ENCODE measurements at places on chromosomes 7 and 10.

DNA sequence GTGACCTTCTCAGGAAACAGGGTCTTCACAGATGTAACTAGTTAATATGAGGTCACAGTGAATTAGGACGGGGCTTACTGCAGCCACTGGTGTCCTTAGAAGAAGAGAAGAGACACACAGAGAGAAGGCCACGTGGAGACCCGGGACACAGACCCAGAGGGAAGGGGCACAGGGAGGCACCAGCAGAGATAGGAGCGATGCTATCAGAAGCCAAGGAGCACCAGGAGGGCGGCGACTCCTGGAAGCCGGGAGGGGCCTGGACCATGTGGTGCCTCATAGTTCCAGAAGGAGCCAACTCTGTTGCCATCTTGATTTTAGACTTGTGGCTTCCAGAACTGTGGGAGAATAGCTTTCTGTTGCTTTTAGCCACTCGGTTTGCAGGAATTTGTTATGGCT is 505.9 kb downstream of the TCERG1L start:
- no peak for DNase-seq

GRCh38 chr7:98235901-98236300 is 16.1 kb downstream of the TECPR1 start:
- DNase-seq = no peak

- no peak for DNase-seq
Measured at GRCh38 chr7:147071536-147071935, 954.9 kb downstream of the CNTNAP2 start.

GRCh38 chr10:99435986-99436638 is 5.7 kb upstream of the GOT1 start:
- no peak for DNase-seq

- no peak for DNase-seq
Measured at GRCh38 chr7:127792528-127793342, 140.7 kb downstream of the SND1 start.

DNA sequence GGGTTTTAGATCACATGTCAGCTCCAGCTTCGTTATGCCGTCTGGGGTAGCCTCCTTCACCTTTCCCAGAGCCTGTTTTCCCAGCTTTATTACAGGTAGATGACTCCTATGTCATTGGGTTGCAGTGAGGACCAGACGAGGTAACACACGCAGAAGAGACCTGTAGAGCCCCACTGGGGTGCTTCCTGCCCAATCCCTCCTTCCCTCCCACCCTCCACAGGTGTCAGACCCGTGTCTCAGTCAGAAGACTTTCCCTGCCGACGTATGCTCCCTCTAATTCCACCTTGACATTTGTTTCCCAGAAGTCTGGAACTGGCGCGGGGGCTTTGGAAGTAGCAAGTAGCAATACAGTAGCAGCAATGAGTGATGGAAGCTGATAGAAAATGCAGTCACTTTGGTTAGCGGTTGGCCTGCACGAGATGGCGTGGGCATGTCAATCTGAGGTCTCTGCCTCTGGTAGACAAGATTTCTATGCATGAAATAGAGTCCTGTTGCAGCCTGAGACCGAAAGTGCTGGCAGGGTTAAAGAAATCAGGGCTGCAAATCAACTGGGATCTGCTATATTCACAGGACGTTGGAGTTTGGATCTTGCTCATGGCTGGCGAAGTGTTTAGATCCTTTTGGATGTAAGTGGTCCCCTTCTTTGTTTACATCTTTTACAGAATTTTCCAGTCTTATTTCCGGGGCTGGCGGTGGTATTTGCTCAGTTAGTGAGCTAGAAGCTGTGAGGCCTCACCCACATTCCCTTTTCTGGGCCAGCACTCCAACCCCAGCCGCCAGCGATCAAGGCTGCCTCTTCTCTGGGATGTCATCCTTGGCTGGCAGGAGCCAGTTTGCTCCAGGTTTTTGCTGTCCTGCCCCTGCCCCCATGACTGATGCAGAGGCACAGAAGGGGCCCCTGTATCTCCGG is 78.3 kb upstream of the KMT2C start:
- DNase-seq = no peak

DNA sequence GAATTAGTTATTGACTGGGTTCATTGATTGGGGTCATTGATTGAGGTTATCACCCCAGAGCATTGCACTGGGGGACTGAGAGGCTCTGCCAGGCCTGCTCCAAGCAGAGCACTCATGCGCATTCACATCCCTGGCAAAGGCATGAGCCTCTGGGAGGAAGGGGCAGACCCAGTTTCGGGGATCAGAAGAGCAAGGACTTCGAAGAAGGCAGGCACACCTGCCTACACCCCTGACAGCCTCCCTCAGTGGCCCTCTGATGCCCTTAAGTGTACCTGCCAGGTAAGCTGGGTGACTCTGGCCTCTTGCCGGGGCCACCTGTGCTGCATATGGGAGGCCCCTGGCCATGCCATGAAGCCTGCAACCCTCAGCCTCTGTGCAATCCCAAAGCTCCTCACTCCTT is 181.1 kb downstream of the PTPN20 start:
- DNase-seq = no peak

GRCh38 chr10:105356626-105357025 is 715.5 kb downstream of the SORCS3 start:
- DNase-seq = no peak

DNA sequence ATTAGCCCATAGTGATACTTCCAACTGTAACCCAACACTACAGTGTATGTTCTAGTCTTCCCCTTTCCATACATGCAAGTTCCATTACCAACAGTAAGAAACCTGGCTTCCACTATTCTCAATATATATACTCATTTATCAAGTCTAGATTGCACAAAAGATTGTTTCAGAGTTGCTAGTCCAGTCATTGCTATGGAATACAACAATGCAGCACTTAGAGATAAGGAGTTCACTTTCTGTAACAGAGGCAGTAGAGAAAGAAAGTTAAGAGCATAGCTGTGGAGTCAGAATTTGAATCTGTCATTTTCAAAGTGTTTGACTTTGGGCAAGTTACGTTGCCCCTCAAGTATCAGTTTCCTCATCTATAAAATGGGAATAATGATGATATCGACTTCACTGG is 90.1 kb downstream of the RTKN2 start:
- DNase-seq = no peak

- DNase-seq = no peak
Measured at GRCh38 chr10:103584216-103585010, 90.9 kb downstream of the NEURL1 start.

- no peak for DNase-seq
Measured at GRCh38 chr10:30357075-30357801, 8.2 kb upstream of the MTPAP start.

DNA sequence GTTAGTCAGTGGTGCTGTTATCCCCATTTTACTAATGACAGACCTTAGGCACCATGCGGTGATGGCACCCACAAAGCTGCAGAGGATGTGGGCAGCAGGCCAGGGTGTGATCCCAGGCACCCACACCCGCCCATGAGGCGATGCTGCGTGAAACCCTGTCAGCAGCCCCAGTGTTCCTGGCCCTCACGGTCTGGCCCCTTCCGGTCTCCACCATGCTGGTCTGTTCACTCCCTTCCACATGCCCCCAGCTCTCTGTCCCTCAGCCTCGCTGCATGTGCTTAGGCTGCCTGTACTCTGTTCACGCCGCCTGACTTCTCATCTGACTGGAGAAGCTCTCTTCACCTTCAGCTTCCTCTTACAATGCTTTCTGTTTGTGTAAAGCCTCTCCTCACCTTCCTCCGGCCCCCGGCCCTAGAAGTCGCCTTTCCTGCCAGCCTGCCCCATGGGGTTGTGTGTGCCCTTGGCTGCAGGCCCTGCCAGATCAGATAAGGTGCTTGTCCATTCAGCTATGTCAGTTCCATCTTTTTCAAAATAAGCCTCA is 17.6 kb upstream of the ORAI2 start:
- no peak for DNase-seq

DNA sequence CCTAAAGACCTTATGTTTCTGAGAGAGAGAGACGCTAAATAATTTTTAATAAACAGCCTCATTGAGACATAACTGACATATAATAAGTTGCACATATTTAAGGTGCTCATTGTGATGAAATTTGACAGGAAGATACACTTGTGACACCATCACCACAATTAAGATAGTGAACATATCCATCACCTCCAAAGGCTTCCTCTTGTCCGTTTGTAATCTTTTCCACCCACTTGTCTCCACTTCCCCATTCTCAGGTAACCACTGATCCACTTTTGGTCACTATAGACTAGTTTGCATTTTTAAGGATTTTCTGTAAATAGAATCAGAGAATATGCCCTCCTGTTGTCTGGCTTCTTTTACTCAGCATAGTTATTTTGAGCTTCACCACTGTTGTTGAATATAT is 195.1 kb upstream of the WDR11 start:
- no peak for DNase-seq

- DNase-seq = no peak
Measured at GRCh38 chr7:16599860-16600259, 45.7 kb downstream of the ANKMY2 start.

DNA sequence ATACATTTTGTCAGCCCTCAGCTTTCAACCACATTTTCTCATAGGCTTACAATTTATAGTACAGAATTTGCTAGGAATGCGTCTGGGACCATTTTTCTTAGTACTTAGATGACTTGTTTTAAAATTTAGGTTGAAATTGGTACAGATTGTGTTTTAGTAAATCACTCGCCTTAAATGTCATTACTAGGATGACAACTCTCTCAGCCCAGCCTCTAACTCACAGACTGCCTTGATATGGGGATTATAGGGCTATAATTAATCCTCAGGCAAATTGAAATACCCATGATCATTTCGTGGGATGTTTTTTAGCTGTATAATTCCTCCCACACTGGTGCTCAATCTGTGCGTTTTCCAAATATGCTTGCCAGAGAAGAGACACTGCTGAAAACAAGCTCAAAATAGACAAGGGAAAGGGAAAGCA is 299.7 kb upstream of the AKR1E2 start:
- no peak for DNase-seq

GRCh38 chr7:26723129-26723528 is 141.3 kb downstream of the SKAP2 start:
- DNase-seq = no peak

DNA sequence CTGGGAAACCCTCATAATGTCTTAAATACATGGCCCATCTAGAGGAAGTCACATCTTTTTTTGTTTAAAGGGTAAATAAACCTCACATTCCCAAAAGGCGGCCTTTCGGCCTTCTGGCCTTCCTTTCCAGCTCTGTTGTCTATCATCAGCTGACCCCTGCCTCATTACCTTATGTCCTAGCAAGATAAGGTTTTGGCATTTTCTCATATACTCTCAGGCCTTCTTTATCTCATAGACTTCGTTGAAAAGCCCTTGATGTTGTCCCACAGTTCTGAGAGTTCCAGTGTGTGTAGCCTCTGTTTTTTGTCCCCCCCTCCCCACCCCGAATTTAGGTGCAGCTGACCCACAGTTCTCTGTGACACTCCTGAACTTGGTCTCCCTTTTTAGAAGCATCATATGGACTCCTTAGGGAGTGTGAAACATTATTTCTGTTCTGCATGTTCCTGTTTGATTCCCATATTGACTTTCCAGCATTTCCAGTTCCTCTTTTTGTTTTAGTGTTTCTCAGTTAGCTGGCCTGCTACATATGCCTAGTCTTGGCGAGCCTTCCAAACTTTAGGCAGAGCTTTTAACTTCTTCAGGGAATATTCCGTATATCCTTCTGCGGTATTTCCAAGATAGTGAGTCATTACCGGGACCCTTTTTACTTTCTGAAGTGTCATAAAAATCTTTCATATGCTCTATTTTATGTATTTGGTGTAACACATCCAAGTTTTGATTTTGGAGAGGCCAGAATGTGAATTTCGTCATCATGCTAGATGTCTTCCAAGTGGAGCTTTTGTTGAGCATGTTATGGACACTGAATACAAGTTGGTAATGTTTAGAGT is 138.5 kb downstream of the LRRC4 start:
- no peak for DNase-seq

DNA sequence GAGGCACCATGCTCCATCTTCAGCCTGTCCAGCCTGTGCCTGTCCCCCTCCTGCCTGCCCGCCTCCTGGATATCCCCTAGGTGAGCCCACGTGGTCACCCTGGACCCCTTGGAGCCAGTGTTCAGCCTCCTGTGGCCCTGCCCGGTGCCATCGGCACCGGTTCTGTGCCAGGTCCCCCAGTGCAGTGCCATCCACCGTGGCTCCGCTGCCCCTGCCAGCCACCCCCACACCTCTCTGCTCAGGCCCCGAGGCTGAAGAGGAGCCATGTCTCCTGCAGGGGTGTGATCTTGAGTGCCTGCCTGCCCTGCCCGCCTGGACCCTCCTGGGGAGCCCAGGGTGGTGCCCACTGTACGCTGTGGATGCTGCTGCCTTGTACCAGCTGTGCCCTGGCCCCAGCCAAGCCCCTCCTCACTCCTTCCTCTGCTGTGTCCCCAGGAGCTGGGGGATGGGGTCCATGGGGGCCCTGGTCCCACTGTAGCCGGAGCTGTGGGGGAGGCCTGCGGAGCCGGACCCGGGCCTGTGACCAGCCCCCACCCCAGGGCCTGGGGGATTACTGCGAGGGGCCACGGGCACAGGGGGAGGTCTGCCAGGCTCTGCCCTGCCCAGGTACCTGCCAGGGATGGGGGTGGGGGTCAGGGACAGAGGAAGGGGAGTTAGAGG is 26.2 kb upstream of the ZNF862 start:
- no peak for DNase-seq

DNA sequence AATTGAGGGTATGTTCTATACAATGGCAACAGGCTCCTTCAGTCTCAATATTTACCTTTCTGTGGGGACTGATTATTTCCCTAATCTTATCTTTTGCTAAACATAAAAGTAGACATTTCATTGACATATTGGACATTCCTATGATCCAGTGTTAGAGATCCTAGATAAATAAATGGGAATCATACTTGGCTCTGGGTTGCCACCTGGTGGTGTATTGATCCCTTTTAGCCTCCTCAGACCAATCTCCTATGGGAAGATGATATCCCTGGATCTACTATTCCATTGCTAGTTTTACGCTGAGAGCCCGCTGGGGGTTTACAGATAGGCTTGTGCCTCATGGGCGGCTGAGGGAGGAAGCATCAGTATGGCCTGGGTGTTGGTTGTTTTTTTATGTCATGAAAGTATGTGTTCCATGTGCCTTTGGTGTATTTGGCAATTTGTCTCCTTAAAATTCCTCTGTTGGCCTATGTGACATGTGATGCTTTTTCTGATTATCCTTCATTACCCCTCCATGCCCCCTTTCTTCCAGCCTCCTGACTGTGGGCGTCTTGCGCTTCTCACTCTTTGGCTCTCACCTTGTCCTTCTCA is 18.8 kb downstream of the CELF2 start:
- no peak for DNase-seq

- DNase-seq = no peak
Measured at GRCh38 chr10:11532306-11532705, 79.1 kb downstream of the USP6NL start.

GRCh38 chr7:120794106-120794729 is 63.7 kb downstream of the TSPAN12 start:
- DNase-seq = no peak

DNA sequence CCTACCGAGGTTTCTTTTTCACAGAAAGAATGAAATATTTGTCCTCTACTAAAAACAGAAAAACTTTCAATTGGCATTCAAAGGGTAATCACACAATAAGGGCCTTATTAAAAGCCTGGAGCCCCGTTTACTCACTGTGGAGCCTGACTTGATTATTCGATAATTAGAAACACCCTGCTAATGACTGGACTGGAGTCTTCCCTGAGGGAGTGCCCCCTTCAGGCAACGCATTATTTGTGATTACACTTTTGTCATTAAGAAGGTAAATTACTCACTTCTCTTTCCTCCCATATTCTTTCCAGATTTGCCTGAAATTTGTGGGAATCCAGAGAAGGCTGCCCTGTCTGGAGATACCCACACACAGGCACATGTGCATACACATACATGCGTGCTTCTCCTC is 444.2 kb upstream of the NPVF start:
- DNase-seq = no peak

- no peak for DNase-seq
Measured at GRCh38 chr10:34126371-34127151, 688.5 kb downstream of the PARD3 start.

- DNase-seq = no peak
Measured at GRCh38 chr7:37957221-37957970, 37.0 kb downstream of the EPDR1 start.

Data from dorsolateral prefrontal cortex (tissue), 122 donors.